Articular chondrocyte of knee joint (primary cell): ENCODE measurements at places on chromosomes 16 and 17. TPM values are rescaled to one million over a fixed set of nuclear protein-coding genes. Genes with fewer than 3 reads are reported as not detected.

The CSH2 gene
- total RNA-seq, result not detected in 2 replicates

The SEC14L5 gene
- total RNA-seq, result under 0.01 and 0.22 TPM in 2 replicates

The CNGB1 gene
- not detected in 2 replicates for total RNA-seq

The CMTM2 gene
- not detected in 2 replicates for total RNA-seq

The TPPP3 gene
- total RNA-seq, result 0.22 and 0.52 TPM in 2 replicates

The CACNG5 gene
- total RNA-seq, result not detected in 2 replicates

The GAST gene
- total RNA-seq, result not detected in 2 replicates

The PALB2 gene
- 14.1 and 17.0 TPM in 2 replicates for total RNA-seq

The FOXO3B gene
- total RNA-seq, result 6.1 and 6.6 TPM in 2 replicates

The SLC13A2 gene
- not detected in 2 replicates for total RNA-seq

The SEPTIN12 gene
- not detected in 2 replicates for total RNA-seq

The SLX4 gene
- 5.5 and 6.1 TPM in 2 replicates for total RNA-seq

The ENPP7 gene
- not detected in 2 replicates for total RNA-seq

The MLST8 gene
- total RNA-seq, result 28.4 and 34.1 TPM in 2 replicates

The SRSF2 gene
- total RNA-seq, result 98.6 and 126 TPM in 2 replicates

The STAT5A gene
- 30.1 and 48.5 TPM in 2 replicates for total RNA-seq

The VASN gene
- 130 and 192 TPM in 2 replicates for total RNA-seq

The YBX2 gene
- total RNA-seq, result 0.13 TPM in 1 of 2 replicates, not detected in the other

The SPATA32 gene
- total RNA-seq, result 0.13 TPM in 1 of 2 replicates, not detected in the other

The PIRT gene
- total RNA-seq, result not detected in 2 replicates

The ADAD2 gene
- total RNA-seq, result not detected in 2 replicates

The KRTAP1-3 gene
- total RNA-seq, result not detected in 2 replicates

The CX3CL1 gene
- 0.65 and 1.5 TPM in 2 replicates for total RNA-seq

The GALR2 gene
- total RNA-seq, result 0.11 TPM in 1 of 2 replicates, not detected in the other

The IRX3 gene
- 7.5 and 10.3 TPM in 2 replicates for total RNA-seq

The NT5M gene
- total RNA-seq, result 1.4 and 1.9 TPM in 2 replicates

The TMC7 gene
- total RNA-seq, result 1.4 and 2.5 TPM in 2 replicates

The UTS2R gene
- total RNA-seq, result not detected in 2 replicates

The ABCC3 gene
- total RNA-seq, result 25.2 and 25.9 TPM in 2 replicates

The TERB1 gene
- 0.13 and 0.22 TPM in 2 replicates for total RNA-seq

The NPIPB9 gene
- 6.1 and 6.7 TPM in 2 replicates for total RNA-seq

The OTOA gene
- total RNA-seq, result 0.11 and 0.13 TPM in 2 replicates

The LRRC36 gene
- 0.43 TPM in 1 of 2 replicates, not detected in the other for total RNA-seq

The GRIN2A gene
- total RNA-seq, result under 0.01 and 0.13 TPM in 2 replicates

The FAM171A2 gene
- 0.91 and 1.2 TPM in 2 replicates for total RNA-seq

The ADCY7 gene
- total RNA-seq, result 72.3 and 86.5 TPM in 2 replicates

The PRSS33 gene
- total RNA-seq, result not detected in 2 replicates

The SLC6A2 gene
- total RNA-seq, result not detected in 2 replicates

The ZFPM1 gene
- total RNA-seq, result 0.78 and 2.2 TPM in 2 replicates

The TEX14 gene
- total RNA-seq, result under 0.01 TPM in 1 of 2 replicates, not detected in the other

The SLC25A11 gene
- total RNA-seq, result 29.7 and 30.7 TPM in 2 replicates

The MRC2 gene
- 247 and 254 TPM in 2 replicates for total RNA-seq

The CORO1A gene
- 1.2 and 1.3 TPM in 2 replicates for total RNA-seq

The MFAP4 gene
- total RNA-seq, result 3.7 and 6.8 TPM in 2 replicates

The PERCC1 gene
- total RNA-seq, result not detected in 2 replicates

The HNF1B gene
- not detected in 2 replicates for total RNA-seq

The DDX19B gene
- 34.8 and 36.3 TPM in 2 replicates for total RNA-seq

The CRYM gene
- 0.11 and 0.39 TPM in 2 replicates for total RNA-seq

The CDH1 gene
- 0.11 TPM in 1 of 2 replicates, not detected in the other for total RNA-seq

The TMC8 gene
- total RNA-seq, result not detected in 2 replicates

The LASP1 gene
- 140 and 177 TPM in 2 replicates for total RNA-seq

The MILR1 gene
- 4.1 and 4.4 TPM in 2 replicates for total RNA-seq

The PLA2G10 gene
- not detected in 2 replicates for total RNA-seq

The METTL16 gene
- 17.4 and 21.0 TPM in 2 replicates for total RNA-seq

The SMTNL2 gene
- total RNA-seq, result not detected in 2 replicates

The ANKRD40CL gene
- total RNA-seq, result not detected in 2 replicates
